ENCODE measurements at places on chromosomes 3 and 15.
A peak's percentile ranks its signal among the peaks of the same experiment; 100 is the strongest.

DNA sequence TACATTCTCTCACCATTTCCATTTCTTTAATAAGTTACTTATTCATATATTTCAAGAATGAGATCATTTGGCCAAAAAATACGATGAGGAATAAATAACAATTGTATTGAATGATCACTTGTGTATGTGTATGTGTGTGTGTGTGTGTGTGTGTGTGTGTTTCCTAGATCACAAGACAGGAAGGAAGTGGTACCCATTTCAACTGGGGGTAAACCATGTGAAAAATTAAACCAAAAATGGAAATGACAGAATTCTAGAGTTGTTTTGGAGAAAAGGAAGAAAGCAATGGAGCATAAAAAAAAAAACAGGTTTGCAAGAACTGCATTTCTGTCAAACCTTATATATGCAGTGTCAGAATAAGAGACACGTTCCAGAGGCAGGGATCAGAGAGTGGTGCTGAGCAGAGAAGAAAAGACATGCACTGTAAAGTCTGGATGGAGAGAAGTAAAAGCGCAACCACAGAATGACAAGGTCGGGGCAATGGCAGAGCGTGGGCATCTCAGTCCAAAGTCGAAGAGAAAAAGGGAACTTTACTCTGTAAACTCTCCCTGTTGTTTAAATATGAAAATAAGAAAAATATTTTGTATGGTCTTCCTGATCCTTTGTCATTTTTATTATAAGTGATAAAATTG, 75.5 kb downstream of the PEX5L start:
- no peak for DNase-seq

DNA sequence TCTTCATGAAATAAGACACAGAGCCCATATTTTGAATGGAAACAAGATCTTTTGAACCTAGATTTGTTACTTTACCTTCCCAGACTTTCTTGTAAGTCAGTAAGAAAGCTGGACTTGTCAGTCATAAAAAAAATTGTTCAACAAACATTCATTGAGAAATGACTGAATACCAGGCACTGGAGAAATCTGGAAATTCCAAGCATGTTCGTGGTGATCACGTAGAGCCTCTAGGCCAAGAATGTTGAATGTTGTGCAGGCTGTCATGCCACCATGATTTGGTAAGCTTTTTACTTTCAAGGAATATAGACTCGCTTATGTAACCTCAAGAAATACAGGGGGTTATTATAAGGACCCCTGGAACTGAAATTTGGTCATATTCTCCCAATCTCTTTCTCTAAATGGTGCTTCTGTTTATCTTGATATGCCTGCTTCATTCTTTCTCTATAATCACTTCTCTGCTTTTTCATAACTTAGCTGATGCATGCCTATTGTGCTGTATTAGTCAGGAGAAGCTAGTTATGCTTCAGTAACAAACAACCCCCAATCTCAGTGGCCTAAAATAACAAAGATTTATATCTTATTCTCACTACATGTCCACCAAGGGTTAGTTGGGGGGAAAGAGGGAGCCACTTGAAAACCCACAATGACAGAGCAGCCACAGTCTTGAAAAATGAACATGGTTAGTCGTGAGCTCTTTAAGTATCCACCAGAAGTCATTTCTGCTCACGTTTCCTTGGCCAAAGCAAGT, 3.4 kb upstream of the TPM1 start:
- DNase-seq: peak; percentile 76

GRCh38 chr3:45003406-45003805, 22.7 kb upstream of the CLEC3B start:
- no peak for DNase-seq

DNA sequence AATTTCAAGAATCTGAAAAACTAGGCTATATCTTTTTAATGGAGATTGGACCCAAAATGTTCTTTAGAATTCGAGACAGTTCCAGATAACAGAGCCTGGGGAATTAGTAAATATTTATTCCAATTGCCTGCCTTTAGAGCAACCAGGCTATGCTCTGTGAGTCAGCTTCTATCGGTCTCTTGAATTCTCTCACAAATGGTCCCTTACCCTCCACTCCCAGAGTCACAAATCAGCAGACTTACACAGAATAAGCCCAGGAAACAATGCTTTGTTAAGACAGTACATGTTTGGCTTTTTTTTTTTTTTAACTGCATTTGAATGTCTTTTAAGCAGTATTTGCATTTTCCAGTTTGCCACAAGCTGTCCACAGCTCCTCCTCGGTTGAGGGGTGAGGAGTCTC, 460.7 kb upstream of the CBLB start:
- DNase-seq: no peak

- no peak for DNase-seq
Measured at GRCh38 chr3:55690726-55691125, 203.6 kb upstream of the WNT5A start.

GRCh38 chr15:66388043-66388363, 1.3 kb downstream of the MAP2K1 start:
- no peak for DNase-seq

DNA sequence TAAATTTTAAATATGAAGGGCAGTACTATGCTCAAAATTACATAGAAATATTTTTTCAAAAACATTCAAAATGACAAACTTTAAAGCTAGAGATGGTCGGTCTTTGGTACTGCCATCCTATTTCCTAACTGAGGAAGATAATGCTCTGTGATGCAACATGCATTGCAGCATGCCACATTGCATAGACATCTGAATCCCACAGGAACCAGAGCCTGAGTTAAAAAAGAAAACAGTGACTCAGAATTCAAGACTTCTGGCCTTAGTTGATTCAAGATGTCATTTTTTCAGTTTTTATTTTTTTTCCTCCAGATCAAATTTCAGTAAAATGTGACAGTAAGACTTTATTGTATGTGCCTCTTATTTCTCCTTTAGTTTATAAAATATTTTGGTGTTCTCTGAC, 33.1 kb downstream of the TP63 start:
- DNase-seq: peak; percentile 42

DNA sequence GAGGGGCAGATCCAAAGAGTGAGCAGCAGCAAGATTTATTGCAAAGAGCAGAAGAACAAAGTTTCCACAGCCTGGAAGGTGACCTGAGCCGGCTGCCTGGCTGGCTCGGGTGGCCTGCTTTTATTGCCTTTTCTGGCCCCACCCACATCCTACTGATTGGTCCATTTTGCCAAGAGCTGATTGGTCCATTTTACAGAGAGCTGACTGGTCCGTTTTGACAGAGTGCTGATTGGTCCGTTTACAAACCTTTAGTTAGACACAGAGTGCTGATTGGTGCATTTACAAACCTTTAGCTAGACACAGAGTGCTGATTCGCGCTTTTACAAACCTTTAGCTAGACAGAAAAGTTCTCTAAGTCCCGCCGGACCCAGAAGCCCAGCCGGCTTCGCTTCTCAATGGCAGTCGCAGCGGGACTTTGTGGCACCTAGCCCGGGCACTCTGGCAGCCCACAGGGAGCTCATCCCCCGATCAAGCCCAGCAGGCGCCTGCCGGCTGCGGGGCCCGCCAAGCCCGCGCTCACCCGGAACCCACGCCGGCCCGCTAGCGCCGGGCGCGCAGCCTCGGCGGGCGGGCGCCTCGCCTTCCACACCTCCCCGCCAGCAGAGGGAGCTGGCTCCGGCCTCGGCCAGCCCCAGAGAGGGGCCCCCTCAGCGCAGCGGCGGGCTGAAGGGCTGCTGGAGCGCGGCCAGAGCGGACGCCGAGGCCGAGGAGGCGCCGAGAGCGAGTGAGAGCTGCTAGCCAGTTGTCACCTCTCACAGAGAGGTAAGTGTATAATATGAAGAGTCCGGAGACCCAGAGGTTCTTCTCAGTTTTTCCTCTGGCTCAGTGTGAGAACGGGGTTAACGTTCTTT, 339.2 kb downstream of the CHL1 start:
- no peak for DNase-seq

DNA sequence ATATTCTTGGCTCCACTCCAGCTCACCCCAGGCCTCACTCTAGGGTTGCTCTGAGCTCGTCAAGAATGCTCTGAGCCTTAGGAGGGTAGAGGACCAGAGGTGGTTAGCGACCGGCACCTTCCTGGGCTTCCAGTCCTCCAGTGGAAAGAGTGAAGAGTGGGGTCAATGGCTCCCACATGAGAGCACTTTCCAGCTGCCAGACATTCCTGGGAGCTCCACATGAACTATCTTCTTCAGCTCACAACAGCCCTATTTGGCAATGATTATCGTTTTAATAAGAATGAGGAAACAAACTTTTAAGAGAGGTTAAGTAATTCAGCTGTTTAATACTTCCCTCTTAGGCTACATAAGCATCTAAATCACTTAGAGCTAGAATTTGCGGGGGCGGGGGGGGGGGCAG, 139.3 kb downstream of the STT3B start:
- DNase-seq: peak; percentile 2

- no peak for DNase-seq
Measured at GRCh38 chr15:100332231-100332630, 9.5 kb downstream of the ADAMTS17 start.

GRCh38 chr15:65791335-65792137, 557 bp downstream of the DENND4A start:
- no peak for DNase-seq

DNA sequence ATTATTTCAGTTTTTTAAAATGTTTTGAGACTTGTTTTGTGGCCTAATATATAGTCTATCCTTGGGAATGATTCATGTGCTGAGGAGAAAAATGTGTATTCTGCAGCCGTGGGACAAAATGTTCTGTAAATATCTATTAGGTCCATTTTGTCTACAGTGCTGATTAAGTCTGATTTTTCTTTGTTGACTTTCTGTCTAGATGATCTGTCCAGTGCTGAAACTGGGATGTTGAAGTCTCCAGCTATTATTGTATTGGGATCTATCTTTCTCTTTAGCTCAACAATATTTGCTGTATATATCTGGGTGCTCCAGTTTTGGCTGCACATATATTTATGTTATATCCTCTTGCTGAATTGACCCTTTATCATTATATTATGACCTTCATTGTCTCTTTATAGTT, 85.2 kb downstream of the UBE2E2 start:
- no peak for DNase-seq

DNA sequence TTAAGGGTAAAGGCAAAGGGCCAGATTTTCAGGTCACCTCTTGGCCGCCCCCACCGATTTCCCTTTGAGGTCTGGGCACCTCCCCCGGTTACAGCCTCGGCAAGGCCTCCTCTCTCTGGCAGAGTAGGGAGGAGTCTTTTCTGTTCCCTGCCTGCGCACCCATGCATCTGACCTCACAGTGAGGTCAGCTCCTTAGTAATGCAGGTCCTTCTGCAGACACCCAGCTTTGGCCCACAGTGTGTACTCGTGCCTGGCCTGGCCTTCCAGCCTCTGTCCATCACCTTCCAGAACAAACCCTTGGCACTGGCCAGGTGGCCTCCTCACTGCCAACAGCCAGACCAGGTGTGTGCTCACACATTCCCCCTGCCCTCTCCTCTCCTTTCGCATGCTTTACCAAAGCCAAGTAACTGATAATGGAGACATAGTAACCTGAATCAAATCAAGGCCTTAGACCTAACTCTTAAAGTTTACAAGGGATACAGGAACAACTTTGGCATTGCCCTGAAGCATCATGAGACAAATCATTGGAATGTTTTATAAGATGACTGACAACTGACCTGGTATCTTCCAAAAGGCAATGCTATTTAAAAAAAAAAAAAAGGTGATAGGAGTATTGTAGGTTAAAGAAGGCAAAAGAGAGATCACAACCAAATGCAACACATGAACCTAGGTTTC, 61.3 kb downstream of the CORO2B start:
- no peak for DNase-seq

DNA sequence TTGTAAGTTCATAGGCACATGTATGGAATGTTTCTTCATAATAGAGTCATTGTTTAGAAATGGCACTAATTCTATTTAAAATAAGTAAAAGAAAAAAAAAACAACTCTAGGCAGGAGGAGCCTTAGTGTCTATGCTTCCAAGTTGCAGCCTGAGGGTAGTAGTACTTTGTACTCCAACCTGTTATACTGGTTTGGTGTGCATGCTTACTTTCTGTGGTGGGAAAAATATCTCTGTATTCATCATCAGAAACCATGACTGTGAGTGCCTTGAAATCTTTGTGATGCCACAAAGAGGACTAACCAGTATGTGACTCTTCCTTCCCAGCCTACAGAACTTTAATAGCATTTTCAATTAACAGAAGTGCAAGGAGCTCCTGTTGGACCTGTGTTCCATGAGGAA, 4.4 kb downstream of the NAALADL2 start:
- no peak for DNase-seq

DNA sequence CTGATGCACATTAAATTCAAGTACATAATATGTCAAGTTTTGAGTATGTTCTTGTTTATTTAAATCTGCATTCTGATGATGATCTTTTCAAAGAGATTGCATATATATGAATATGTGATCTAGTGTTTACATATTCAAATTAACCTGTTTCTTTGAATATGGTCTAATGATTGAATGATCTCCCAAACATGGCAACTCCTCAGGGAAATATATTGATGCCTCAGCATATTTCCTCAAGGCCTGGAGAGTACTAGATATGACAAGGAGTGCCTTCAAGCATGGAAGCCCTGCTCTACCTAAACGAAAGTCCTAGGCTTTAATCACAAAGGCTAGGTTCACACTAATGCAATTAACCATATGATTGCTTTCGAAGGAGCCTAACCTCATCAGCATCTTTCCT, 532.8 kb downstream of the ZIC1 start:
- no peak for DNase-seq

DNA sequence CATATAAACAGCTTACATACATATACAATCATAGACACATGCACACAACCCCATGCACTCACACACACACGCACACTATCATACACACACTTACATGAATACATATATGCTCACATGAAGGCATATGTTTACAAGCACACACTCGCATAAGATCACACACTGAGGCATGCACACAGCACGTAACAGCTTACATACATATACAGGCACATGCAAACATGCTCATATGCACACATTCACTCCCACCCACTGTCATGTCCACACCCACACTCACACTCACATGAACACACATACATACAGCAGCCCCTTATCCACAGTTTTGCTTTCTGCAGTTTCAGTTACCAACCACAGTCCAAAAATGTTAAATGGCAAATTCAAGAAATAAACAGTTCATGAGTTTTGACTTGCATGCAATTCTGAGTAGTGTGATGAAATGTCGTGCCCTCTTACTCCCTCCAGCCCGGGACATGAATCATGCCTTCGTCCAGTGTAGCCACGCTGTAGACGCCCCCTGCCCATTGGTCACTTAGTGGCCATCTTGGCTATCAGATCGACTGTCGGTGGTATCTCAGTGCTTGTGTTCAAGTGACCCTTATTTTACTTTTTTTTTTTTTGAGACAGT, 27.8 kb downstream of the MEGF11 start:
- DNase-seq: no peak

GRCh38 chr3:133561679-133562078, 11.8 kb upstream of the CDV3 start:
- DNase-seq: no peak
